ENCODE measurements at places on chromosomes 3 and 15.

DNA sequence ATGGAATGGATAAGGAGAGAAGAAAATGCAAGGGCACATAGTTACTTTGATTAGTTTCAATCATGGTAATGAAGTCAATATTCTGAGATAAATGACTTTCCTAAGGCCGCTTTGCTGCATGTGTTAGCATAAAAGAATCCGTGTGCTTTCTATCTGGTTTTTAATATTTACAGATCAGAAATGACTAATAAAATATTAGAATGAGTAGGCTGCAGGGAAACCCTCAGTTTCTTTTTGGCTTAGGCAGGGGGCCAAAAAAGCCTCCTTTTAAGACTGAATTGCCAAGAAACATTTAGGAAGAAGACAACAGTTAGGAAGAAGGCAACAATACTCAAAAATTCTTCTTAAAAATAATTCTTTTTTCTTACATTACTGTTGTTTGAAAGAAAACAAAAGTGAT, 11.6 kb downstream of the NEK11 start:
- no peak for DNase-seq

DNA sequence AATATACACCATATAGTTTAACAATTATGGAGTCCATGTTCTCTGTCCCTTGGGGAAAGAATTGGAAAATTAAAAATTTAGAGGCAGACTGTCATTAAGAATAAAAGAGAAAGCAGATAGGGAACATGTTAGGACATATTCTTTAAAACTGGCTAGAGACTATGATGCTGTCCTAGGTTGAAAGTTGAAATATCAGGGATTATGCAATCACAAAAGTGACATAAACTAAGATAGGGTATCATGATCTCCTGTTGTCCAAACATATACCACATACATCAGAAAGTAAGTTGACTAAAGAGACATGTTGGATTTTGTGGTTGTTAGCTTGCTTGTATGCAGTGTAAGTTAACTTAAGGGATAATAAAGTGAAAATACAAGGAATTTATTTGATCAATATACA, 9.9 kb upstream of the EID1 start:
- no peak for DNase-seq

DNA sequence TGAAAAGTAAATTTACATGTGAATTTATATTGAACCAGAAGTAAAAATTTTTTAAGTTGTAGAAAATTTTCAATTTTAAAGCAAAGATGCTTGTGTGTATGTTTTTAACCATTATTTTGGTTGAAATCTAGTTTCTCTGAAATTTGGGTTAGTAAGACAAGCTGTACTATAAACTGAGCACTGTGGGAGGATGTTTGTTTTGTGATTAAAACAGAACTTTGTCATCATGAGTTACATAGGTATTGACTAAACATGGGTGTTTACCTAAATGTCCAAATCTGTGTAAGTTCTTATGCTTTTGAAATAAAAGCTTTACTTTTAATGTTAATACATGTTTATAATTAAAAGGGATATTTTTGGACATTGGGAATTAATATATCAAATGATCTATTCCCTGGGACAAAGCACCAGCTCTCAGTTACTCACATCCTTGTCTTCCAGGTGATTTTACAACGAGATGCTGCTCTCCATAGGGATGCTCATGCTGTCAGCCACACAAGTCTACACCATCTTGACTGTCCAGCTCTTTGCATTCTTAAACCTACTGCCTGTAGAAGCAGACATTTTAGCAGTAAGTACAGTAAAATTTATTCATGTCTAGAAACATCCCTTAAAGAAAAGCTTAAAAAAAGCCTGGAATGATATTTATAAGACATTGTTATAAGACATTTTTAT, 32.7 kb downstream of the RNF13 start:
- DNase-seq = no peak

DNA sequence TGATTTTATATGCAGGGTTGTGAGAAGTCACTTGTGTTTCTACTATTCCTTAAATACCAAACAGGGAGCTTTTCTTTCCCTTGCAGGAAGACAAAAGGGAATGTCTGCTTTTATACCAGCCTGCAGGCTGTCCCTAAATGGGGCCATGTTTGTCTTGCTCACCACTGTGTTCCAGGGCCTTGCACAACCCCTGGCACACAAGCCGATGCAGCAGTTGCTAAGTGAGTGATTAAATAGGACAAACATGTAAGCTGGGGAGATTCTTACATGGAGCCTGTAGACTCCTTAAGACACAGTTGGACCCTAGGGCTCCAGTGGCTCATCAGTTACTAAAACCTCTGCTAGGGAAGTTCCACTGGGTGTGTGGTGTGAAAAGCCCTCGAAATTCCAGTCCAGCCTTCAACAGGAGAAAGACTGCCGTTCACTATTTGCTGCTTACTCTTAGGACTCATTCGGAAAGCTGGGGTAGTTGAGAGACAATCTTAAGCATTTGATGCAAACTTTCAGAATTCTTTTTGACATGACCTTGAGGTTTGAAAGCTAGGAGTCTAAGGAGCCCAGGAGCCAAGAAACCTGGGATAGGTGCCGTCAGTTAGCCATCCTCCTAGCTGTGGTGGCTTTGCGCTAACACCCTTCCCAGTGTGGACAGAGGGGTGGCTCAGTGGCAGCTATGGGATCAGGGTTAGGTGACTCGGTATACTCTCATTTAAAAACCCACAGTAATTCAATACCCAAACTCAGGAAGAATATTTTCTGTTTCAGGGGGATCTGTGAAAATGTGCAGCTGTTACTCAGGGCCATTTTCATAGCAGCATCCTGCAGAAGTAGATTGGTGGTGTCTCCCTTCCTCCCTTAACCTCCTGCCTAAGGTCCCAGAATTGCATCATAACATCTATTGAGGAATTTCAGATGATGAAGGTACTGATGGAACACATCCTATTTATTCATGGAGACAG, 39.1 kb downstream of the SYNM start:
- no peak for DNase-seq

GRCh38 chr15:62769604-62770003, 272.9 kb upstream of the TPM1 start:
- no peak for DNase-seq

DNA sequence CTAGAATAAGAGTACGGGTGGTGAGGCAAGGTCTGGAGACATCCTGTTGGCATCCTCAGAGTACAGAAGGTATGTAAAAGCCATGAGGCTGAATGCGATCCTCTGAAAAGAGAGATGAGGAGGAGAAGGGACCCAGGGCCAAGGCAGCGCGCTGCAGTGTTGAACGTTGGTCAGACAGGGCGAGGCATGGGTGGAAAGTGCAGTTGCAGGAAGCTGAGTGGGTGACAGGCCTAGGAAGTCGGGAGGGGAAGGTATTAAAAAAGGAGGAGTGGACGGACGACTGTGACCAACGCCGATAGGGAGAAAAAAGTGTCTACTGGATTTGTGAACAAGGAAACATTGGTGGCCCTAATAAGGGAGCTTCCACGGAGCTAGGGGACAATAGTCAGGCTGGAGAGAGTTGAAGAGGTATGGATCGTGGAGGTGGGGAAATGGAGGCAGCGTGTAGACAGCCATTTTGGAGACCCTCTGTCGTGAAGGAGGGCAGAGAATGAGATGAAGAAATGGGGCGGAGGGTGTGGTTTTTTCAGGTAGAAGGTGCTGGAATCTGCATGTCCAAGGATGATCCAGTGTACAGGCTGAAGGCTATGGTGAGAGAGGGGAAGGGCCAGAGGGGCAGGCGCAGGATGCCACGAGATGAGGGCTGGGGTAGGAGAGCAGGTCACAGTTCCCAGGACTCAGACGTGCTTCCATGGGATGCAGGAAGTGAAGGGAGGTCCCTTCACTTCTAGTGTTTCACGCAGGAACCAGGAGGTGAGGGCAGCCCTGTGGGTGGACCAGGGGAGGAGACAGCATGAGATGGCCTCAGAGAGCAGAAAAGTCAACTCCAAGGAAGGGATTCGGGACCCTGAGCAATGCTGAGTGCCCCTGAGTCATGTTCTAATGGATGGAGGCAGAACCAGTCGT, 115.9 kb downstream of the ASB7 start:
- DNase-seq = no peak

GRCh38 chr3:189630767-189631372, 319 bp upstream of the TP63 start:
- no peak for DNase-seq

- peak; percentile 44 for DNase-seq
These were observed 5.0 kb downstream of the C2CD4A start for GRCh38 chr15:62071711-62072308.

GRCh38 chr3:195086341-195086740, 184.6 kb downstream of the XXYLT1 start:
- DNase-seq = no peak

- no peak for DNase-seq
These were observed 17.6 kb upstream of the MUSTN1 start for GRCh38 chr3:52852419-52852818.

DNA sequence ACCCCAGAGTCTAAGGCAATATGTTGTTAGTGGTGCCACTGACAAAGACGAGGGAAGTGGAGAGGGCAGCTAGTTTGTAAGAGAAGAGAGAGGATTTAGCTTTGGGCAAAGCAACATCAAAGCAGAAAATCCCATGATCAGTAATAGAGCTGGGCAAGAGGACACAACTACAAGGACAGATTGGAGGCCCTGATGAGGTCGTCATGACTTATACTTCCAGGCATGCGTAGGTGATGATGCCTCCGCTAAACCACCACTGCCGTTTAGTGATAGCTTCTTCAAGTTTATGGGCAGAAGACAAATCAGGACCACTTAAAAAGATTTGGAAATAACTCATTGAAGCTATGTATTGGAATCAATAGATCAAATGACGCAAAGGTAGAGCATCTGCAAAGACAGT, 2.6 kb downstream of the HRG start:
- no peak for DNase-seq

DNA sequence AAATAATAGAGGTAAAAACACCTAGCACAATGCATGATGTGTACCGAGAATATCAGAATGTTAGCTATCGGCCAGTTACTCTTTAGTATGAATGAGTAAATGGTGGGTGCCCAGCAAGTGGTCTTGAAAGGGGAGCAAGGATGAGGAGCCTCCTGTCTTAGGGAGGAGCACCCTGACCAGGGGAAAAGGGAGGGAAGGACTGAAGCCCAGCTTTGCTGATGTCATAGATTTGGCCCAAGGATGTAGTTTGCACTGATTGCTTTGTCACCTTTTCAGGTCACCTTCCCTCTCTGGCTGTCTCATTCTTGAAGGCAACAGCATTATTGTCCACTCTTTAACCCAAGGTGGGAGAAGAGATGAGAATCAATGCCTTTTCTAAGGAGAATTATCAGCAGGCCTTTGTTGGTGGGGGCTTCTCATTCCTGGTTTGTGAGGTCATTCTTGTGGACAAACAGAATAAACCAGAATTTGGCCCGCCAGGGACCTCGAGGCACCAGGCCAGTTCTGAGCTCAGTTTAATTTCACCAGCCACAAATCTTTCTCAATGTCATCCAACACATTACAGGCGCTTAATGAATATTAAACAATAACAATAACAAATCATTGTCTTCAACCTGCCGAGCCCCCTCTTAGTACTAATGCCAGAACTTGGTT, 231.3 kb downstream of the VPS13C start:
- no peak for DNase-seq

GRCh38 chr3:51390246-51391074, 625 bp upstream of the RBM15B start:
- DNase-seq = no peak

All from NCI-H748 treated with DMSO at 0.1 percent for 48 hours (cell line).